Coronary artery (tissue), 2 donors: ENCODE measurements at places on chromosomes 7 and 10.
A peak's percentile ranks its signal among the peaks of the same experiment; 100 is the strongest.

- no peak for DNase-seq
These were observed 167.6 kb downstream of the CTTNBP2 start for GRCh38 chr7:117705630-117706029.

GRCh38 chr7:33716581-33717477 is 188.5 kb upstream of the BMPER start:
- DNase-seq = no peak

DNA sequence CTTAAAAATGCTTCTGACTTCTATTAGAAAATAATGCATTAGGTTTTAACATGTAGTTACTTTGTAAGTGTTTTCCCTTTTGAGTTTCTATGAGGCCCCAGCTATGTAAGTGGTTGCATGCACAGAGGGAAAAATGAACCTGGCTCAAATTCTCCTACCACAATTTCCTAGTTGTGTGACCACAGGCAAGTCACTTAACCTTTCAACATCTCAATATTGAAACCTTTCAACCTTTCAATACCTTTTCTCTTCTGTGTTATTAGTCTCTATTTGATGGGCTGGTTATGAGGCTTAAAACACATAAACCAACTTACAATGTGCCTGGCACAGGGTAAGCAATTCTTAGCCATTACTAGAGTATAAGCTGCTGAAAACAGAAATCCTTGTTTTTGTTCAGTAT is 203.0 kb downstream of the KCND2 start:
- no peak for DNase-seq

DNA sequence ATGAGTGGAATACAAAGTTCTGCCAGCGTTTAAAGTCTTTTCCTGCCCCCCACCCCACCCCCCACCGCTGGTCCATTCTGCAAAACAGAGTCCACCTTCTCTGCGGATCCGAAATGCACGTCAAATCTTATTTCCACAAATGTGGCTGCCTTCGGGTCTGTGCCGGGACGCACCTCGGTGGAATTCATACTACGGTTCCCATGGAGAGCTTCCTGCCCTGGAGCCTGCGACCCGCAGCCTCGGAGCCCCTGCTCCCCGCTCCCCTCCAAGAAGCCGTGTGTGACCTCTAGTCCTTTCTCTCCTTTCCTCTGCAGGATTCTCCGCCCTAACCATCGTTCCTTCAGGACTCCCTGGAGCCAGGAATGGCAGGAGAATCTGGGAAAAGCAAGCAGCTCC is 12.5 kb upstream of the CALML5 start:
- no peak for DNase-seq

DNA sequence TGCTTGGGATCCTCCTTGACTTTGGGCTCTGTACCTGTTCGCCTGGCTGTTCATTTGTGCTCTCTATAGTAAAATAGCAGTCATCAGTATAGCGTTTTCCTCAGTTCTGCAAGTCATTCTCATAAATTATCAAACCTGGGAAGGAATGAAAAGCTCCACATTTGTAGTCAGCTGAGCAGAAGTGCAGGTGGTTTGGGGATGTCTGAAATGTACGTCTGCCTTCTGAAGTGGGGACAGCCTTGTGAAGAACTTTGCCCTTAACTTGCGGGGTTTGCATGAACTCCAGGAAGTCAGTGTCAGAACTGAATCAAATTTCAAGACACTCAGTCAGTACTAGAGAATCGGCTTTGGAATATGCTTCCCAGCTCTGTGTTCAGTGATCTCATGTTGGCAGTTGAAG is 358.3 kb upstream of the PRKCQ start:
- DNase-seq = no peak

DNA sequence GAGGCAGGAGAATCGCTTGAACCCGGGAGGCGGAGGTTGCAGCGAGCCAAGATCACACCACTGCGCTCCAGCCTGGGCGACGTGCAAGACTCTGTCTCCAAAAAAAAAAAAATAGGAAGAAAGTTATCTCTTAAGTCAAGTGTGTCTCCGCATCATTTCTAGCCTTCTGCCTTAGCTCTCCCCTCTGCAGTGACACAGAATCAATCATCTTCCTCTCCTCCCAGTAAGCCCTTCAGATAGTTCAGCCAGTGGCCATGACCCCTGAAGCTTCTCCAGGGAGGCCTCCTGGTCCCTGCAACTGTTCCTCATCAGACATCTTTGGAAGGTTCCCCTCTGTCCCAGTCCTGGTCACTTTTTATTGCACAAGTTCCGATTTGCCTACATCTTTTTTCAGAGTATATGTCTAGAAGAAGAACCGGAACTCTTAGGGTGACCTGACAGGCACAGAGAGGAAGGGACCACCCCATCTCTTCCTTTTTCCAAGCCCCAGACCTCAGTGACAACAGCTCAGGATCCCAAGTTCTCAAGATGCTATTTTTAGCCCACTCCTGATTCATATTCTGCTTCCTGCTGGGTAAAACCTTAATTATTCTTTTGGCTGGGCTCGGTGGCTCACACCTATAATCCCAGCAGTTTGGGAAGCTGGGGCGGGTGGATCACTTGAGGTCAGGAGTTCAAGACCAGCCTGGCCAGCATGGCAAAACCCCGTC is 6.6 kb upstream of the RHBDD2 start:
- no peak for DNase-seq

DNA sequence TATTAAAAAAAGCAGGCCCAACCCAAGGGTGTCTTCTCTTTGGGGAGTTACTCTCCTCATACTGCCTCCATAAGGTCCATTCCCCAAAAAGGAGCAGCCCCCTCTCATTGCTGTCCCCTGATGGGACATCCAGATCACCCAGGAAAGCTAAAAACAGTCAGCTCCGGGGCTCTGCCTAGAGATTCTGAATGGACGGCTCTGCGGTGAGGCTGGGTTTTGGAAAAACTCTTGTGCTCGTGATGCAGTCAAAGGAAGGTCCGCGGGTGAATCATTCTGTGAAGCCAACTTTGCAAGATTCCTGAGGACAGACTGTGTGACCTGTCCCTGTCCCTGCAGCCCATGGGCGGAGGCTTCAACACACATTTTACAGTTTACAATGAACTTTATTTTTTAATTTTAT is 351.5 kb downstream of the TYW1 start:
- DNase-seq = peak; percentile 19

- no peak for DNase-seq
These were observed 181.3 kb downstream of the RPS24 start for GRCh38 chr10:78214955-78215354.

- DNase-seq = no peak
These were observed 124.7 kb upstream of the MGMT start for GRCh38 chr10:129342385-129342784.

- DNase-seq = no peak
These were observed 65.7 kb upstream of the STRIP2 start for GRCh38 chr7:129368389-129368986.

DNA sequence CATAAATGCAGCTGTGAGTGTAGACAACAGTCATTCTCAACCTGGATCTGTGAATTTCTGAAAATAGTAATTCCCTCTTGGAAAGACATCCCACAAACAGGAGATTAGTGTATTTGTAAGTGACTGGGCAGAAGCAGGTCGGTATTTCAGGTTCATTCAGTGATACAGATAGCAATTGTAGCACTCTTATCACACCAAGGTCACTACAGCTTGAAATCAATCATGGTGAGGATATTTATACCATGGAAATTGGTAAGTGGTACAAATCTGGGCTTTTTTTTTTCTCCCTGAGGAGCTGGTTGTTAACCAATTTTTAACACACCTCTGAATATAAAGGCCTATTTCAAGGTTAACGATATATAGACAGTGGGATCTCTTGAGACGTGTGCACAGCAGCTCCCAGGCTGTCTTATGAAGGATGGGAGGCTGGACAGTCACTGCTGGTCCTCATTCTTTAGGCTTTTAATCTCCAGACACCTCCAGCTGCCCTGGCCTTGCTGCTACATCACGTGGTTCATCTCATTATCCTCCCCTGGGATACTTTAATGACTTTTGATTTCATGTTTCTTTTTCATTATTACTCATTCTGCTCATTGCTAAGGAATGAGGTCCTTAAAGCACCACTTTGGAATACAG is 87.1 kb downstream of the ITGA8 start:
- no peak for DNase-seq

- no peak for DNase-seq
These were observed 3.8 kb downstream of the AHCYL2 start for GRCh38 chr7:129228633-129229032.

- DNase-seq = no peak
These were observed 2.9 kb upstream of the WDFY4 start for GRCh38 chr10:48681740-48682139.

- no peak for DNase-seq
These were observed 115.9 kb upstream of the CACUL1 start for GRCh38 chr10:118870467-118871243.

- DNase-seq = no peak
These were observed 93.1 kb downstream of the CDK14 start for GRCh38 chr7:90689260-90689659.

GRCh38 chr10:62501547-62501946 is 127.4 kb downstream of the ZNF365 start:
- no peak for DNase-seq

DNA sequence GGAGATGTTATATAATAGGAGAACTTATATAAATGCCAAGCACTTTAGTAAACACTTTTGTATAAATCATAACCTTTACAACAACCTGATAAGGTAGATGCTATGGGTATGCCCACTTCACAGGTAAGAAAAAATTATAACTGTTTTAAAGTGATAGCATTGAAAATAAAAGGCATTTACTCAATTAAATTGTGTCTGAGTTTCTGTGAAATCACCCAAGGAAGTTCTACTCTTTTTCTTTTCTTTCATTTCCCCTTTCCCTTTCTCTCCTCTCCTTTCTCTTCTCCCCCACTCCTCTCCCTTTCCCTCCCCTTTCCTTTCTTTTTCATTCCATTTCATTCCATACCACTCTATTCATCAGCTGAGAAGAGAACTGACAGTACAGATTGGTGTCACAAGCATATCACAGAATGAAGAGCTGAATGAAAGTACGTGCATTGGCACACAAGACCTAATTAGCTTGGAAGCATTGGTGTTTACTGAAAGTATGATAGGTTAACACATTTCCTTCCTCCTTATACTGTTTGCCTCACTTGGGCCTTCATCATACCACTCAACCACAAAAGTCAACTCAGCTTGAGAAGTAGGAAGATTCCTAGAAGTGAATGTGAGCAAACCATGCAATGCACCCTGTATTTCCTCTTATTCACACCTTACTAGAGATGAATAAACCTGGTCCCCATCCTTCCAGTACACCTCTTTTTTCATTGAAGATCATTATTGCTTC is 117.9 kb upstream of the AGR3 start:
- no peak for DNase-seq

DNA sequence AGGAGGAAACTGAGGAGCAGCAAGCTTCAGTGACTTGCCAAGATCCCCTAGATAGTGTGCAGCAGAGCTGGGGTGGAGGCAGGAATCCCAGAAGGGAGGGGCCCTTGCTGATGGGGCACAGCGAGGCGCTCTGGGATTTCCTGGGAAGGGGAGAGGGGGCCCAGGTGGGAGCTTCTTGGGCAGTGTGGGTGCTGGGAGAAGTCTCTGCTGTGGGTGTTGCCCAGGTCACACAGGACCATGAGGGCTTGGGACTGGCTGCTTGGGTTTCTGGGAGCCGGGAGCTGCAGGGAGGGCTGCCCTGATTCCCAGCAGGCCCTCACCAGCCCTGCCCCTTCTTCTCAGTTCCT is 55.2 kb downstream of the TSPAN15 start:
- peak; percentile 72 for DNase-seq

DNA sequence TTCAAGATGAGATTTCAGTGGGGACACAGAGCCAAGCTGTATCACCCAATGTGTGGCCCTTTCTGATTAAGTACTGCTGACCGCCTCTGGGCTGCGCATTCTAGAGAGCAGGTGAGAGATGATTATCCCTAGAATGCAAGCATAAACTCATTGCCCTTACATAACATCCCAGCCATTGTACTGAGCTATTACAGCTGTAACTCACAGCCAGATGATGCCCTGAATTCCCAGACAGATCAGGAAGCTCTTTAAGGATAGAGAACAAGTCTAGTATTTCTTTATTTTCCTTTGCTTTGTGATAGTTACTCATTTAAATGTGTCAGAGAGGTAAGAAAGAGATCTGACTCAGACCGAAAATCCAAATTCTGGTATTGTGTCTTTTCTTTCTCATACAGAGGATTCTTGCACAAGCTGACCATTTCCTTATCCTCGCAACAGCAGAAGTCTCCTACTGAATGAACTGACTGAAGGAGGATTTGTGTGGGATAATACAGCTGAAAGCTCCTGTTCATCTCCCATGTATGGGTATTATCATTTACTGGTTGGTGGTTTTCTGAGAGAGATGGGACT is 58.4 kb downstream of the ZNF22 start:
- DNase-seq = no peak

GRCh38 chr10:132443605-132443982 is 46.6 kb downstream of the PWWP2B start:
- no peak for DNase-seq

- no peak for DNase-seq
These were observed 12.6 kb downstream of the FFAR4 start for GRCh38 chr10:93579089-93579488.

- no peak for DNase-seq
These were observed 1.7 kb upstream of the SUMF2 start for GRCh38 chr7:56062382-56062781.

- DNase-seq = no peak
These were observed 86.0 kb downstream of the ATE1 start for GRCh38 chr10:121841862-121842261.

DNA sequence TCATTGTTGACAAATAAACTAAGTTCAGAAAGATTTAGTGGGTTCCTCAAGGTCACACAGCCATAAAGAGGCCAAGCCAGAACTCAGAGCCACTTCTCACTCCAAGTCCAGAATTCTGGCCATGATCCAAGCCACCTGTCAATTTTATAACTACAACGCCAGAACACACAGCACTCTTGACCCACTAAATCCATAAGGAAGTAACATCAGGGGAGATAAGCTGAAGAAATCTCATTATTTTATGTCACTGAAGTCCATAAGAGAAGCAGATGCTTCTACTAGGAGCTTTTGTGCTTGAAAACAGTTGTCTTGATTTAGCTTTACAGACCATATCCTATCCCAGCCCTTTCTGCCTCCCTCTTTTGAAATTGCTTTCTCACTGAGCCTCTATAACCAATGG is 15.9 kb downstream of the ADAM12 start:
- no peak for DNase-seq

DNA sequence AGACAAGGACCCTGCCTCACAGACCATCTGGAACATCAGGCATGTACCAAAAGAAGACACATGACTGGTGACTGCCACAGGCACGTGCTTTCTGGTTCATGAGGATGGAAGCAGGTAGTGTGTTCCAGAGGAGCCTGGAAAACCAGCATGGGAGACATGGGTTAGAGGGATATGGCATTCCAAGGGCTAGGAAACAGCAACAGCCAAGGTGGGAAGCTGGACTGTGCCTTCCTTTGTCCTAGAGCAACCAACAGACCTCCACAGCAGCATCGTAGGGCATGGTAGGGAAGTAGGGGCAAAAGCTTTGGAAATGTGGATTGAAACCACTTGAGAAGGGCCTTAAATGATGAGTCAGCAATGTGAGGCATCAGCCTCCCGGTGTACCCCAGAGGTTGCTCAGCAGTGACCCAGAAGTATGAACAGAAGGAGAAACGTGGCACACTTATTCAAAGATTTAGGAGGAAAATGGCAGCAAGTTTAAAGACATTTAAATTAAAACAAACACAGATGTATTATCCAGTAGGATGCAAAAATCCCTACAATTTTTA is 51.0 kb downstream of the PRLHR start:
- no peak for DNase-seq
